Karpas-422 (cell line): ENCODE measurements at places on chromosomes 4 and X. TPM values are rescaled to one million over a fixed set of nuclear protein-coding genes. Genes with fewer than 3 reads are reported as not detected.

DNA sequence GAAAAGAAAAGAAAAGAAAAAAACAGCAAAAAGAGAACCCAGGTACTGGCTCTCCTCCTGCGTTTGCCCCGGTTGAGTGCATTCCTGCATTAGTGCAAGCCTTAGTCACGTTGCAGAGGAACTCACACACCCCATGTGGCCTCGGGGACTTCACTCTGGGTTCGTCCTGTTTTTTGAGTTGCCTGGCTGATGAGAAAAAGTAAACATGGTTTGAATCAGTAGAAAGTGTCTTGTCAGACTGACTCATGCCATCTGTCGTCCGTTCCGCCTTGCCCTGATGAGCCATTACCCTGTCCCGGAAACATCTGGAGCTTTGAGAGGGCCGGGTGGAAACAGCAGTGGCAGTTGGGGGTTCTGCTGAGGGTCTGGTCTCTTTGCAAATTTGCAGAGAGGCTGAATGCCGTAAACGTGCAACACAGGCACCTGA lies 16.3 kb downstream of the CD99 start:
- peak; percentile 81 for DNase-seq
- peaks cover 42% of the 10 kb centered on the region for H3K4me1 ChIP-seq
- no peaks in the 10 kb centered on the region for H3K27me3 ChIP-seq
- no peaks in the 10 kb centered on the region for H3K36me3 ChIP-seq
- peak overlapping the region; percentile 40 for H3K4me3 ChIP-seq

The CTAG1B gene
- total RNA-seq = not detected in 2 replicates

The EDA gene
- not detected in 2 replicates for total RNA-seq

The PLP1 gene
- total RNA-seq = 1.2 TPM in 1 of 2 replicates, not detected in the other

The MAGIX gene
- 1.7 TPM in 1 of 2 replicates, not detected in the other for total RNA-seq

The PPP4R3C gene
- not detected in 2 replicates for total RNA-seq

DNA sequence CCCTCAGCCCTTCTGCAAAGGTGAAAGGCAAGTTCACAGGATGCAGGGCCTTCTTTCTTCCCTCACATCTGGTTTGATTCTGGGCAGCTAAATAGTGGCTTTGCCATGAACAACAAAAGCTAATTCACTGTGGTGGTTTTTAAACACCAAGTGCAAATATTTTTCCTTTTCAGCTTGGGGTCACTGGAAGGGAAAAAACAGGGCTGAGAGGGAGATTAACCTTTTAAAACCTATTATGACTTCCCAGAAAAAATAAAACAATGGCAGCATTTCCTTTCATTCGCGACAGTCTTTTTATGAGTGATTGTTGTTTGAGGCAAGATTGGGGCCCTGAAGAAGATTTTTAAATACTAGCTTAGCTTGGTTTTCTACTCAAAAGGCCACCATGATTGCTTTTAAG lies 103.7 kb upstream of the SCML1 start:
- DNase-seq = no peak
- H3K27ac ChIP-seq = no peak overlapping the region
- H3K4me1 ChIP-seq = no peaks in the 10 kb centered on the region
- H3K4me3 ChIP-seq = no peak overlapping the region

The HTN3 gene
- not detected in 2 replicates for total RNA-seq

DNA sequence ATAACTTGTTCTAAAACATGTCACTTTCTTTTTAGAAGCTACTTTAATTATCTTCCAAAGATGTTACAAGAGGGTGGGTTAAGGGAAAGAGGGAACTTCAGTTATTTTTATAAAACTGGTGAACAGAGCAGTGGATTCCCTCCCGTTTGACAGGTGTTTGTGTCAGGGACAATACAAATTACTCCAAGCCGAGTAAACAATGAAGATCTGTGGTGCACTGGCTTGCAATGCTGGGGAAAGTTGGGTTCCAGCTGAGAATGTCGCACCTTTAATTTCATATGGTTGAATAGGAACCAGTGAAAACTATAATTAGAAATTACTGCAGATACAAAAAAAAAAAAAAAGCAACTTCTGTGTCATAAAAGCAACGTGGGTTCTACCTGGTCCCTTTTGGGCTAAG lies 98.6 kb upstream of the TTC29 start:
- no peaks in the 10 kb centered on the region for H3K36me3 ChIP-seq
- no peak overlapping the region for H3K27ac ChIP-seq
- H3K27me3 ChIP-seq = no peaks in the 10 kb centered on the region
- no peak overlapping the region for H3K4me3 ChIP-seq
- DNase-seq = no peak
- no peaks in the 10 kb centered on the region for H3K4me1 ChIP-seq

The UGT2A3 gene
- total RNA-seq = not detected in 2 replicates

DNA sequence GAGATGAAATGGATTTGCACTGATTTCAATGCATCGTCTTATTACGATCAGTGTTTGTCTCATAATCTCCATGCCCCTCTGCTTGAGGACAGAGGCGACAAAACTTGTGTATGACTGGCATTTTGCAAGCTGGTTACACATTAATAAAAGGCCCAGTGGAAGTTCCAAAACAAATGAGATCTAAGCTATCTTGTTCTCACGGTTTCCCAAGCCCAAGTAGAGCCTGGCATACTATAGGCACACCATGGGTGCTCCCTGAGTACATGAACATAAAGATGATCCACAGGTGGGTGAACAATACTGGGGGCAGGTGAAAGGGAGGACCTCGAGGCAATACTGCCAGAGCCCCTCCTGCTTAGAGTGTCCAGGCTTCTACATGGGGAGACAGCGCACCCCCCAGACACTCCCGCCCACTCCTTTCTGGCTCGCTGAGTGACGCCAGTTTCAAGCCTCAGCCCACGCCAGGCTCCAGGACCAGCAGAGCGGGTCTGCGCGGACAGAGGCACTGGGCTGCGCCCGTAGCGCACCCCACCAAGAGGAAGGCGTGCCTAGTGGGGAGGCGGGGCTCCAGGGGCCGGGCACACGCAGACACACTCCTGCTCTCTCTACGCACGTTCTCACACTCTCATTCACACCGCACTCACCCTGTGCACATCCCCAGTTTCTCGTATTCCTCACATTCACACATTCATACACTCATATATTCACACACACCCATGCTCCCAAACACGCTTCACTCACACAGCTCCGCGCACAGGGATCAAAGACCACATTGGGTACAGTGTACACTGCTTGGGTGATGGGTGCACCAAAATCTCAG lies 8.9 kb upstream of the GSX2 start:
- H3K27me3 ChIP-seq = no peaks in the 10 kb centered on the region
- peaks cover 63% of the 10 kb centered on the region for H3K4me1 ChIP-seq
- DNase-seq = peak; percentile 83
- peak overlapping the region; percentile 72 for H3K4me3 ChIP-seq
- H3K27ac ChIP-seq = peak overlapping the region; percentile 43
- H3K36me3 ChIP-seq = no peaks in the 10 kb centered on the region; the same call in 1 of the 2 replicates

The F11 gene
- 0.34 TPM in 1 of 2 replicates, not detected in the other for total RNA-seq

The FGF16 gene
- total RNA-seq = not detected in 2 replicates

DNA sequence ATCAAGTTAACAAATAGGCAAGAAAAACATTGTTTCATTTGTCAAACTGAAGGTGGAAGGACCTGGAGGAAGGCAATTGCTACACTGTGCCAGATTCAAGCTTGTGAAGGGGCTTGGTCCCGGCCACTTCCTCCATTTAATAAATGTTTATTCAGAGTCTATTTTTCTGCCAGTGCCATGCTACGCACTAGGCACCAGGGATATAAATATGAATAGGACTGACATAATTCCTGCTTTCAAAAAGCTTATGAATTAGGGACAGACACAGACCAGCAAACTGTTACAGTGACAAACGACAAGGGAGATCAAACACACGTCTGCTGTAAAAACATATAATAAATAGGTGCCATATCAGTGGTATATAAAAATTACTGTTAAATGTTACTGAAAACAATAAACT lies 571 bp downstream of the TLR6 start:
- H3K27me3 ChIP-seq = no peaks in the 10 kb centered on the region
- peak overlapping the region; percentile 98 for H3K27ac ChIP-seq
- DNase-seq = peak; percentile 89
- H3K36me3 ChIP-seq = no peaks in the 10 kb centered on the region
- peak overlapping the region; percentile 70 for H3K4me3 ChIP-seq

DNA sequence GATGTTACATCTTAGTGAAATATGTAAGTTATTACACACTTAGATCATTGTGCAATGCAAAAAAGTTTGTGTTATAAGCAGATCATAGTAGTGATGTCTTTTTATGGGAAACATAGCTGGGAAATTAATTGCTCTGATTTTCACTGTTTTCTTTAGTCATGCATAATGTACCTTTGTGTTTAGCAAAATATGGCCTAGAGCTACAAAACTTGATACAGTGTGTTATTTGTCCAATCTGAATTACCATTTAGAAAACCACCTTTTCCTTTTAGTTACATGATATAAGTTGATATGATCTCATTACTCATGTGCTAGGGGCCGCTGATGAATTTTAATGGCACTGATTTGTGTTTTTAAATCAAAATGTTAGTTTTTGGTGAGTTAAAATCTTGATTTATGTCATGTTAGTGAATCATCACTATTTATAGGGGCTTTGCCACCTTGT lies 2.0 kb downstream of the BMPR1B start:
- H3K4me1 ChIP-seq = peaks cover 16% of the 10 kb centered on the region
- no peaks in the 10 kb centered on the region for H3K36me3 ChIP-seq
- no peak for DNase-seq
- no peak overlapping the region for H3K27ac ChIP-seq

DNA sequence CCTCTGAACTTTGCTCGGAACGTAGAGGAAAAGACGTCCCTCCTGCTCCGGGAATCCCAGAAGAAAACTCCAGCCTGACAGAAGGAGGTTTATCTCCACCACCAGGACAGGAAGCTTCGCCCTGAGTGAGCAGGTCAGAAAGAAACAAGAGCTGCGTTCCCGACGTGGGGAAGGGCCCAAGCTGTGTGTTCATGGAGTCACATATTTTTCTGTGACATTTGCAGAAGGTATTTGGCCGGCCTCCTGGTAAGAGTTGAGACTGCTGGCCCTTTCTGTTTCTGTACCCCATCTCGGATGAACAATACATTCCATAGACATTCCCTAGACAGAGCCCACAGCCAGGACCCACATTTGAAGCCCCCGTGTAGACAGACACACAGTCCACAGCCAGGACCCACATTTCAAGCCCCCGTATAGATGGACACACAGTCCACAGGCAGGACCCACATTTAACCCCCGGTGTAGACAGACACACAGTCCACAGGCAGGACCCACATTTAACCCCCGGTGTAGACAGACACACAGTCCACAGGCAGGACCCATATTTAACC lies 230.8 kb downstream of the SHOX start:
- H3K4me1 ChIP-seq = no peaks in the 10 kb centered on the region
- no peak overlapping the region for H3K4me3 ChIP-seq
- DNase-seq = no peak
- H3K36me3 ChIP-seq = no peaks in the 10 kb centered on the region
- no peaks in the 10 kb centered on the region for H3K27me3 ChIP-seq
- H3K27ac ChIP-seq = no peak overlapping the region

DNA sequence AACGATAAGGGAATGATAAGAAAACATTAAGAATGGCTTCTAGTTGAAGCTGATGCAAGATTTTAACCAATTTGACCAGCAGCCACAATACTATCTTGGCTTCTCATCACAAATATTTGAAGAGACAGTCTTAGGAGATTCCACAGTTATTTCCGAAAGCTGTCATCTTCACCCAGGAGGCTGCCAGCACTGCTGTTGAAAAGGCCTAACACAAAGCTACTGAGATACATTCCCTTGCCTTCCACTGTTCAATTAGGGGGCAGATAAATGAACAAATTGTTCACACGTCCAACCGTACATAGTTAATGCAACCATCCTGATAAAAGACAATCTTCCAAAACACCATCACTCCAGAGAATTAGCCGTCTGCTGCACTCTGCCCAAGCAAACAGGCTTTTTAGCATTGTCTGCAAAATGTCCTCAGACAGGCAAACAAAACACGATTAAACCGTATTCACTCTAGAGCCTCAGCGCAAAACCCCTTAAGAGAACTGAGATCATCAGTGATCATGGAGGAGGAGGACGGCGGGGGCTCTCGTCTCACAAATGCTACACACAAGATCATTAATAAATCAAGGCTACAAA lies 189.8 kb upstream of the PSAPL1 start:
- H3K4me3 ChIP-seq = no peak overlapping the region
- H3K27ac ChIP-seq = no peak overlapping the region
- H3K4me1 ChIP-seq = no peaks in the 10 kb centered on the region
- no peaks in the 10 kb centered on the region for H3K27me3 ChIP-seq

DNA sequence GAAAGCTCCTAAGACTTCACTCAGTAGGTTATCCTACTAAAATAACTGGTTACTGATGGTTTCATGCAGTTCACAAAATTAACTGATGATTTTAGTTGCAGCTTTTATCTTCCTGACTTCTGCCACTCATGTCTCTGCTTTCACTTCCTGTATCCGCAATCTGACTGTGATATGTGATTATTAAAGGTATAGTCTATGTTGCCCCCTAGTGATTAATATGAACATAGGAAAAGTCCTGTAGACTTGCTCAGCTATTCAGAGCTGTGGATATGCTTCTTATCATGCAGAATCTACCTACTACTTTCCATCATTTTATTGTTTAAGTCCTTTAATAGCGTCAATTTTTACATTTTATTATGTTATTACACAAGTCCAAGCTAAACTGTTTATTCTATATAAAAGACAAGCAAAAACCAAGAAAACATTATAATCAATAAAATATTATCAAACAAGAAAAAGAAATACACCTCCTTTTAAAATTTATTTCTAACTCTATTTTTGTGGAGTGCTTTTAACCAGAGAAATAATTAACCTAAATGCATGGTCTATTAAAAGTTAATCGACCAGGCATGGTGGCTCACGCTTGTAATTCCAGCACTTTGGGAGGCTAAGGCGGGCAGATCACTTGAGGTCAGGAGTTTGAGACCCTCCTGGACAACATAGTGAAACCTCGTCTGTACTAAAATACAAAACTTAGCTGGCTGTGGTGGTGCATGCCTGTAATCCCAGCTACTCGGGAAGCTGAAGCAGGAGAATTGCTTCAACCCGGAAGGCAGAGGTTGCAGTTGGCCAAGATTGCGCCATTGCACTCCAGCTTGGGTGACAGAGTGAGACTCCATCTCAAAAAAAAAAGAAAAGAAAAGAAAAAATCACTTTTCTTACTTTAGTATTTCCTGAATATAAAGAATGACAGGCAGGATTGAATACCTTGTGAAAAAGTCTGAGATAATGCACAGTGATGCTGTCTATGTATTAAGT lies 40.4 kb upstream of the TLR2 start:
- H3K27ac ChIP-seq = peak overlapping the region; percentile 65
- no peaks in the 10 kb centered on the region for H3K27me3 ChIP-seq
- no peak overlapping the region for H3K4me3 ChIP-seq
- peak; percentile 95 for DNase-seq

DNA sequence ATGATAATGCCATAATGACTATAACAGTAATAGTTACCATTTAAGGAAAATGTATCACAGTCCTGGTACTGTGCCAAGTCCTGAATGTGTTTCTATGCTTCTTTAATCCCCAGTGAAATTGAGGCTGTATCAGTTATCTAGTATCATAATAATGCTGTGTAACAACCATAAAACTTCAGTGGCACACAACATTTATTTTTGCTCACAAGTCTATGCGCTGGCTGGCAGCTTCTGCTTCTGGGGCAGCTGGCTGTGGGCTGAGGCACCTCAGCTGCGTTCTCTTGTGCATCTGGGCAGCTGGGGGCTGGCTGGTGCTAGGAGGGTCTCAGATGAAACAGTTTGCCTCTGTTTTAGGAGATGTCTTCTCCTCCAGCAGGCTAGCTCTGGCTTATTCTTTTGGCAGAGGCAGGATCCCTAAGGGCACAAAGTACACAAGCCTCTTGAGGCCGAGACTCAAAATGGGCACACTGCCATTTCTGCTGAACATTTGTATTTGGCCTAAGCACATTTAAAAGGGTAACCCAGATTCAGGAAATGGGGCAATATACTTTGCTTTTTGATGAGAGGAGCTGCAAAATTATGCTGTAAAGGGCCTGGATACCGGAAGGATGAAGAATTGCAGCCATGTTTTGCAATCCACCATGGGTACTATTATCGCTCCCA lies 62.6 kb upstream of the DHX15 start:
- no peaks in the 10 kb centered on the region for H3K27me3 ChIP-seq
- H3K4me1 ChIP-seq = no peaks in the 10 kb centered on the region
- DNase-seq = no peak
- H3K36me3 ChIP-seq = no peaks in the 10 kb centered on the region
- no peak overlapping the region for H3K27ac ChIP-seq
